CD4-positive, alpha-beta memory T cell (primary cell): ENCODE measurements at places on chromosomes 4 and X. TPM values are rescaled to one million over a fixed set of nuclear protein-coding genes. Genes with fewer than 3 reads are reported as not detected.

GRCh38 chr4:125191232-125191631, 123.5 kb upstream of the FAT4 start:
- no peak for DNase-seq

DNA sequence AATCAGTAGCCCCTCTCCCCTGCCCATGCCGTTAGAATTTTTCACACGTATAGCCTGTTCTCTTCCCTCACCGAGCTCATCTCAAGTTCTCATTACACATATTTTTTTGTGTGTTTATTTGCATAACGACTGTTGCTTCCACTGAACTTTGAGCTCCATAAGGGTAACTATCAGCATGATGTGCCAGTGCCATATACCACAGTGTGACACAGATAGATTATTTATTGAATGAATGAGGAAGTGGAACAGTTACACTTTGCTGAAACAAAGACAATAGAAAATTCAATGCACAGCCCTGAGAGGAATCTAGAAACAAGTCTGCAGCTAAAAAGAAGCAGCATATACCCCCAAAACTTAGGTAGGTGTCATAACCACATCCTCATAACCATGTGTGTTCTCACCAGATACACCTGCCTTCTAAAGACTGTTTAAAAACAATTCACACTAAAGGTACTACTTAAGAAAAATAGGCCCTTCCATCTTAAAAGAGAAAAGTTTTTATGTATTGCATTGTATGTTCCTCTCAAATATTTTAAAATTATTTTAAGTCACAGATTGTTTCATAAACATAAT, 389.9 kb downstream of the PACRGL start:
- no peak for DNase-seq

DNA sequence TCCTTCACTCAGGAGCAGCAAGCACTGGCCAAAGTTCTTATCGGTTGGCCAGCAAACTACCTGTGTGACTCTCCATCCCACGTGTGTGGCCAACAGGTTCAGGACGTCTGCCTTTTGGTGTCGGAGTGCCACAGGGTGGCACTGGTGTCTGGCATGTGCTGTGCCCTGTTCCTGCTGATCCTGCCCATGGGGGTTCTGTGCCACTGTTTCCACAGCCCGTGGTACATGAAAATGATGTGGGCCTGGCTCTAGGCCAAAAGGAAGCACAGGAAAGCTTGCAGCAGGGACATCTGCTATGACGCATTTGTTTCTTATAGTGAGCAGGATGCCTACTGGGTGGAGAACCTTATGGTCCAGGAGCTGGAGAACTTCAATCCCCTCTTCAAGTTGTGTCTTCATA, 4.6 kb upstream of the TLR2 start:
- no peak for DNase-seq

- peak; percentile 35 for DNase-seq
Measured at GRCh38 chrX:84187533-84188319, at the start of gene RPS6KA6. RPS6KA6 (minus strand) TSS chrX:84188199; CDS start chrX:84187899, 300 bp downstream.

GRCh38 chr4:172308078-172308477, 494.9 kb downstream of the GALNTL6 start:
- DNase-seq: no peak

GRCh38 chrX:72073633-72074032, 58.1 kb downstream of the RTL5 start:
- no peak for DNase-seq

GRCh38 chr4:7333024-7333780, 101.5 kb downstream of the PSAPL1 start:
- DNase-seq: no peak

GRCh38 chr4:189979196-189980047, 38.8 kb downstream of the FRG1 start:
- DNase-seq: no peak

- DNase-seq: no peak
Measured at GRCh38 chr4:82479562-82479961, 49.2 kb downstream of the ENOPH1 start.

DNA sequence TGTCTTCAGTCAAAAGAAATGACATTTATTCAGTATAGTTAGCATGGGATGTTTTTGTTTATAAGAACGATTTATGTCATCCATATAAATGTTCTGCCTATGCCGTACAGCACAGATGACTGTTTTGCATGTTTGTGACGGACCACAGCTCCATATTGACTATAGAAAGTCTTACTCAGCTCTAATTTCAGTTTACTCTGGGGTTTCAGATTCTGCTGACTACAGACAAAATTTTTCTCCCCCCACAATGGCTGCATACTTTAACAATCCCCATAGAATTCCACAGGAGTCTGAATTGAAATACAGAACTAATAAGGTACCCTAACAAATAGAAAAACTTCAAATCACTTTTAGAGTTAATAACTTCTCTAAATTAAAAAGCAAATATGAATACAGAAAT, 191.0 kb downstream of the SCFD2 start:
- no peak for DNase-seq

- no peak for DNase-seq
Measured at GRCh38 chr4:140076307-140076706, 77.7 kb downstream of the MAML3 start.

DNA sequence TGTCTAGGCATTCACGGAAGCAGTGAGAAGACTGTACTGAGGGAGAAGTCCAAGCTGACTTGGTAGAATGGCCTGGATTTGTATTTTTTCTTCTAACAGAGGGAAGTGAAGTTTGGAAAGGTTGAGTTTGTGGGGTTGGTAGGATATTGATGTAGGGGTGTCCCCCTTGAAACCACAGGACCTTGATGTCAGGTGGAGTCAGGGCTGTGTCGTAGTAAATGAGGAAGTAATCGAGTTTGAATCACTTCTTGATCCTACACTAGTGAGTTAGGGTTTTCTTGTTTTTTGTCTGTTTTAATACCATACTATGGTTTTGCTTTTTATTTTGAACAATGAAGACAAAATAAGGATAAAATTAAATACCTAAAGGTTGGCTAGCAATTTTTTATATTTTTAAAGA, 30.1 kb upstream of the ANAPC4 start:
- DNase-seq: no peak

DNA sequence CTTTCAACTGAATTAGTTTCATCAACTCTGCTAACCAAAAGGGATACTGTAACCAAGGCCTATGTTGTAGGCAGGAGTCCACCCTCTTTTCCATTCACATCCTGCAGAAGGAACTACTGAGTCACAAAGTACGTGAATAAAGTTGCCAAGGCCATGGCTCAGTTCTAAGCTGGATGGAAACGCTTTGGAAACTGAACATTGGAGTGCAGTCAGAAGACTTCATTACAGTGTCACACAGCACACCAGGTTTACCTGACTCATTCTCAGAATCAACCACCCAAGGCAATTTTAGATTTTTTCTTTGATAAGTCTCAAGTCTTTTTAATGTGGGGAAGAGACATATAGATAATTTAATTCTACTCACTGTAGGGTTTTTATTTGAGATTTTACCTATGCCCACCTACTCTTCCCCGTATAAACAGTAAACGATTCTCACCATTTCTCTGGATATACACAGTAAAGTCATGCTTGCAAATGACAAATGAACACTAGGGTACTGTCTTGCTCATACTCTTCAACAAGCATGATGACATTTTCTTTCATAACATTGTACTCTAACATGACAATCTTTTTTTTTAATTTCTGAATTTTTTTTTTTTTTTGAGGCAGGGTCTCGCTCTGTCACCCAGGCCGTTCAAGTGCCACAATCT, 58.9 kb upstream of the RBM47 start:
- DNase-seq: no peak

GRCh38 chrX:108313669-108314068, 124.6 kb downstream of the COL4A6 start:
- no peak for DNase-seq

DNA sequence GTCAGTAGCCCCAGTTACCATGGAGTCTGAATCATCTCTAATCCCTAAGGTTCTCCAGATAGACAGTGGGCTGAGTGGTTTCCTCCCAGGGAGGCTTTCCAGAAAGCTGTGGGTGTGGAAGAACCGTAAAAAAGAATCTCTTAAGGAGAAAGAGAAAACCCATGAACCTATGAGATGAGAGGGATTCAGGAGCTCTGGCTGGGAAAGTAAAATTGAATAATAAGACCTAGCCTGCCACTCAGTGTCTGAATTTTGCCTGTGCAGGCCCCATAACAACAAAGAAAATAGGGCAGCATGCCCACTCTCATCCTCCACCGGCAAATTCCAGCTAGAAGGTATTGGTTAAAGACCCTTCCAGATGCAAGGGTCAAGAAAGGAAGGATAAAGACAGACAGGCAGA, 16.9 kb downstream of the AWAT2 start:
- no peak for DNase-seq

GRCh38 chr4:69484011-69484410, 11.7 kb downstream of the UGT2B4 start:
- no peak for DNase-seq

- no peak for DNase-seq
Measured at GRCh38 chr4:26217481-26217880, 103.3 kb upstream of the RBPJ start.

GRCh38 chrX:24506082-24506481, 41.0 kb downstream of the PDK3 start:
- DNase-seq: no peak

GRCh38 chr4:29423836-29424721, 1296.1 kb upstream of the PCDH7 start:
- DNase-seq: no peak

The ZCCHC18 gene
- total RNA-seq: 9.5 TPM

The AMER1 gene
- 5.2 TPM for total RNA-seq

The F9 gene
- total RNA-seq: not detected

The ARHGAP24 gene
- total RNA-seq: not detected

The ITGB1BP2 gene
- total RNA-seq: 3.5 TPM

The NUDT11 gene
- total RNA-seq: 0.80 TPM

The REELD1 gene
- total RNA-seq: 0.58 TPM

The PDLIM3 gene
- total RNA-seq: not detected

The ARMCX4 gene
- 13.3 TPM for total RNA-seq

The POLN gene
- total RNA-seq: 3.8 TPM

The AKAP14 gene
- not detected for total RNA-seq

The RNF150 gene
- not detected for total RNA-seq
